Activated gamma-delta T cell (primary cell): ENCODE measurements at places on chromosomes 16 and 17.

DNA sequence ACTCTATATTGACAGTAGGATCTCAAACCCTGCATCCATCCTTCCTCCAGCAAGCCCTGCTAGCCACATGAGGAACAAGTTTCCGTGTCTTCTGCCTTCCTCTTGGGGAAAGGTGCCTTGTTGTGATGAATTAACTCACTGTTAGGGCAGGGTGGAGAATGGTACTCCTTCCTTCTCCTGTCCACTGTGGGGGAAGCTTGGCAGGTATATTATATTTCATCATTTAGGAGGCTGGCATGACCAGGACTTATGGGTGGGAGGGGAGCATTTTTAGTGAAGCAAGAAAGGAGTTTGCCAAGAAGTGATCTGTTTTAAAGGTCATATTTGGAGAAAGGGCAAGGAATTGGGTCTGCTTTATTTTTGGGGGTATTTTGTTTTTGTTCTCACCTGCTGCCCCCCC lies 9.3 kb upstream of the CDC6 start:
- no peak for DNase-seq

- no peak for DNase-seq
Observed at GRCh38 chr17:49390548-49391324, 23.9 kb downstream of the PHB1 start.

GRCh38 chr16:66858740-66859396 lies 14.7 kb downstream of the CA7 start:
- no peak for DNase-seq

DNA sequence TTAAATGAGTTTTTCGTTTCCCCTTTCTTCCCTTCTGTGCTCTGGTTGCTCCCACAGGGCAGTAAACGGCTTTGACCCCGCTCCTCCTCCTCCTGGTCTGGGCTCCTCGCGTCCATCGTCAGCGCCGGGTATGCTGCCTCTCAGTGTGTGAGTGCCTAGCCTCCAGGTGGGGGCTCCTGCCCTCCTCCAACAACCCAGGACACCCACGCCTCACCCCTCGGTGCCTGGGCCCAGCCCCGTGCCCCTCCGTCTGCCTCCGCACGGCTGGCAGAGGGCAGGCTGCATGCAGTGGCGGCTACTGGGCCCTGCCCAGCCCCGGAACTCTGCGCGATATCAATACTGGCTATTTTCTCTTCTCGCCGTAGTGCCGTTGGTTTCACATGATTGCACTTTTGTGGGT lies 31.2 kb downstream of the NDEL1 start:
- no peak for DNase-seq

DNA sequence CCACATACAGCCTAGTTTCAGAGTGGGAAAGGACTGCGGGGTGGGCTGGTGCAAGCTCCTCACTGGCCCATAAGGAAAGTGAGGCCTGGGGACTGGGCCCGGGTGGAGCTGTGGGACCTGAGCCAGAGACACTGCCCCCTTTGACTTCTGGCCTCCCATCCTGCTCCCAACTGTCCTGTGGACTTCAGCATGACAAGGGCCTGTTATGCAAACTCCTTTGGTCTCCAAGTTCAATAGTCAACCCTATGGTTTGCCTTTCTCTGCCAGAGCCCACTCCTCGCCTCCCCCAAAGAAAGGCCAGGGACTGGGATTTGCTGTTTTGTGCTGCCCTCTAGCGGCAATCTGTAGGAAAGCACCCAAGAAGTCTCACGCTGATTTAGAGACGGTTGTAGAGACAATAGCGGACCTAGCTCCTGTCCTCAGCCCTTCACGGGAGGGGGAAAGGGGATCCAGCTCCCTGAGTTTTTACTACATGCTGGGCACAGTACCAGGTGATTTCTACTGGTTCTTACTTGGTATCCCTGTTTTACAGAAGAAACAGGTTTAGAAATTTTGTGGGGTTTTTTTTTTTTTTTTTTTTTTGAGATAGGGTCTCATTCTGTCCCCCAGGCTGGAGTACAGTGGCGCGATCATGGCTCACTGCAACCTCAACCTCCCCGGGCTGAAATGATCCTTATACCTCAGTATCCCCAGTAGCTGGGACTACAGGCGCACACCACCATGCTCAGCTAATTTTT lies 1.2 kb upstream of the TLCD3B start:
- no peak for DNase-seq

DNA sequence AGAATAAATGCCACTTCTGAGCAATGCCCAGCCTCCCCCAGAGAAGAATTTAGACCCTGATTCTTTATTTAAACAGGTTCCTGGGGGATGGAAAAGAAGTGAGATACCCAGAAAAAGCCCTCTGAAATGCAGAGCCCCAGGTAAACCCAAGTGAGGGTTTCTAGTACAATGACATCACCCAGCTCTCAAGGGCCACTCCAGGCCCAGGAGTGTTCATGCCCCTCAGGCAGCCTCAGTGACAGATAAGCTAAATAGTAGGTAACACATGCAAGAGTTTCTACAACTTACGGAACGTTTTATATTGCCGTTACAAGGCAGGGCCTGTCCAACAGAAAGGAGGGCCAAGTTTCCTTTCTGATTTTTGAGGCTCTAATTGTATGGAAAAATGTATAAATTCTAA lies 683.7 kb upstream of the SALL1 start:
- DNase-seq = no peak

DNA sequence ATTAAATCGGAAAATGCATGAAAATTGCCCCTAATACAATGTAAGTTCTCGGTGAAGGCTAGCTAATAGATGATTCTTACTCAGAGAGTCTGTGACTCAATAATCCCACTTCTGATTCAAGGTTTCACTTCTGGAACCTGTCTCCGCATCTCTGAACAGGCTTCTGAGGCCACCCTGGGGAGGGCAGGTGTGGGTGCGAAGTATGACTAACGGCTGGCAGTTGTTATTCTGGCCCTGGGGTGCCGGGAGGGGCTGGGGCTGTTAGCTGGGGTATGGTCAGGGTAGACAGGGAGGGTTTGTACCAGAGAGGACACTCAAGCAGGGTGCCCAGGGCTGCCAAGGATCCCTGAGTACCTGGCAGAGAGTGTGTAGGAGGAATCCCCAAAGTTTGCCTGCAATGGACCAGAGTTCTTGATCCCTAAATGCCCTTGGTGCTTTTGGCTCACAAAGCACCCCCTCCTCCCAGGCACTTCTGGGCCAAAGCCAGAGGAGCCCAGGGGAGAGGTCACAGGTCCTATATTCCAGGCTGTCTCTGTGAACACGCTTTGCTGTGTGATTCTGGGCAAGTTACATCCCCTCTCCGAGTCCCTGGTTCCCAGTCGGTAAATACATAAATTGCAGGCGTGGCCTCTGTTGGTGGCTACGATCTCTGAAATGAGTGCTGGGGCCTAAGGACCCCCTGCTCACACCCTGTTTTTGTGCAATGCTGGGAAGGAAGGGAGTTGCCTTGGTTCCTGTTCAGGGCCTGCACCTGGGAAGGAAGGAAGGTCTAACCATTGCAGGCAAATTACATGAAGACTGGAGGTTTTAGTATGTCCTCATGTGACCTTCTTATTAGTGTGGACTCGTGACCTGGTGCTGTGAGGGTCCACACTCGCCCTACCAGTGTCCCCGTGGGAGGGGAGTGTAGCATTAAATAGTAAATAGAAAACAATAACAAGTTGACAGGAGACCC lies 49.9 kb upstream of the CPNE2 start:
- DNase-seq = peak; percentile 40

DNA sequence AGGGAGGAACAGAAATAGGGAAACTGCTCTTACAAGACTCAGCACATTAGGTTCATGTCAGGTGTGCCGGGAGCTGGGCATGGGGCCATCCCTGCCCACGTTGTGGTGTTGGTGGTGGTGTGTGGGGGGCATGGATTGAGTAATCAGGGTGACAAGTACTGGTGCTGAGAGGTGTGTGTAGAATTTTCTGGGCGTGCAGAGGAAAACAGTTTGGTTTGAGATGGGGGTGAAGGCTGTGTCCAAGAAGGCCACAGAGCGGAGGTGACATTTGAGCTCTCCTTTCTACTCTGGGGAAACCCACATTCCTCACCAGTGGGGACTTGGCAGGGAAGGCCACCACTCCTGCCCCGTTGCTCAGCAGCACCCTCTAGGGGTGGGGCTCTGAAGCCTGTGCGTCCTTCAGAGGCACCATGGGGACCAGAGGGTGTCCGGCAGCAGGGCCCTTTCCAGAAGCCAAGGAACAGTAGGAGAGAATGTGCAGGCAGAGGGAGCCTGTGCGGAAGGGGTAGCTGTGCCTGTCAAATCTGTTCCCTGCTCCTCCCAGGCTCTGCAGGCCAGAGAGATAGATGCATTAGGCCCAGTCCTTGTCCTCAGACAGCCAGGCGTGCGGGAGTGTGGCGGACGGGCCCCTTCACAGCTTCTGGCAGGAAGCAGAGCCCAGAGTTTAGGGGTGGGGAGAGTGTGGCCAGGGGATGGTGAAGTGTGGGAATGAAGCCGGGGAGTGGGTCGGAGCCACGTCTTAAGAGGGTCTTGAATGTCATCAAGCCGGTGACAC lies 48.7 kb upstream of the GSE1 start:
- no peak for DNase-seq

GRCh38 chr17:39393736-39394135 lies 7.7 kb downstream of the FBXL20 start:
- DNase-seq = no peak
